CD4-positive, alpha-beta T cell (primary cell): ENCODE measurements at places on chromosomes 16 and 17. TPM values are rescaled to one million over a fixed set of nuclear protein-coding genes. Genes with fewer than 3 reads are reported as not detected.

GRCh38 chr17:68860941-68861340 lies 94.3 kb downstream of the ABCA8 start:
- DNase-seq: no peak

DNA sequence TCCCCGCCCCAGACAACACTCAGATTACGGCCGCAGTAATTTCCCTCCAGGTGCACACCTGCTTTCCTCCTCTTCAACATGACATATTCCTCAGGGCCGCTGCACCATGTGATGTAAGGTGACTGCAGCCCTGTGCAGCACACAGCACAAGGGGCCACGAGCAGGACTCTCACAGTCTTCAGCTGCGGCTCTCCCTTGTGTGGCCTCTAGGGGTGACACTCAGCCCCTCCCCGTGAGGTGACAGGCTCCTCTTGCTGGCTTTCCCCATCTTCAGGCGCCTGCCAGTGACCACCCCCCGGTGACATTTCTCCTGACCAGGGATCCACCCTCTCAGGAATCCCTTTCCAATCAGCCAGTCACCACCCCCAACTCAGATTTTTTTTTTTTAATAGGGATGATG lies 31.3 kb upstream of the ABCC3 start:
- no peak for DNase-seq

DNA sequence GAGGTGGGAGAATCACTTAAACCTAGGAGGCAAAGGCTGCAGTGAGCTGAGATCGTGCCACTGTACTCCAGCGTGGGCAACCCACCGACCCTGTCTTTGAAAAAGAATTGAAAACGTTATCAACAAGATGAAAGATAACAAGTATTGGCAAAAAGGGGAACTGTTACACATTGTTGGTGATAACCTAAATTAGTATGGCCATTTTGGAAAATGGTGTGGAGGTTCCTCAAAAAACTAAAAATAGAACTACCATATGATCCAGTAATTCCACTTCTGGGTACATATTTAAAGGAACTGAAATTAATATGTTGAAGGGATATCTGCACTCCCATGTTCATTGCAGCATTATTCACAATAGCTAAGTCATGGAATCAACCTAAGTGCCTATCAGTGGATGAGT lies 61.0 kb downstream of the ABHD15 start:
- no peak for DNase-seq

DNA sequence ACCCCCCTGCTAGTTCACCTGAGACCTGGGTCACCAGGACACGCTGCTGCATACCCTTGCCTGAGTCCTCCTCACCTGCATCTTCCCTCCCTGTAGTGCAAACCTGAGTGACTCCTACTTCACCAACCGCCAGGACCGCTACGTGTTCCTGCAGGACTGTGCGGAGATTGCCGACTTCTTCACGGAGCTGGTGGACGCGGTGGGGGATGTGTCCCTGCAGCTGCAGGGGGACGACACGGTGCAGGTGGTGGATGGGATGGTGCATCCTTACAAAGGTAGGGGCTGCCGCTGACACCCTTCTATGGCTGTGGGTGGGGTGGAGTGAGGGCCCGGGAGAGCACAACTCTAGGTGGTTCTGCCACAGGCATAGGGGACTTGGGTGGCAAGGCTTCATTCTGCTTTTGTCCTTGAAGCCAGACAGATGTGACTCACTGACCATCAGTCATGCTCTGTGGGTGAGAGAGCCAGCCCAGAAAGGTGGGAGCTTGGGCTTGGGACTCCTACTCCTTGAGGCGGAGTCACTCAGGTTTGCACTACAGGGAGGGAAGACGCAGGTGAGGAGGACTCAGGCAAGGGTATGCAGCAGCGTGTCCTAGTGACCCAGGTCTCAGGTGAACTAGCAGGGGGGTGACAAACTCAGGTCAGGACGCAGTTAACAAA lies 22.3 kb downstream of the PGS1 start:
- DNase-seq: no peak

DNA sequence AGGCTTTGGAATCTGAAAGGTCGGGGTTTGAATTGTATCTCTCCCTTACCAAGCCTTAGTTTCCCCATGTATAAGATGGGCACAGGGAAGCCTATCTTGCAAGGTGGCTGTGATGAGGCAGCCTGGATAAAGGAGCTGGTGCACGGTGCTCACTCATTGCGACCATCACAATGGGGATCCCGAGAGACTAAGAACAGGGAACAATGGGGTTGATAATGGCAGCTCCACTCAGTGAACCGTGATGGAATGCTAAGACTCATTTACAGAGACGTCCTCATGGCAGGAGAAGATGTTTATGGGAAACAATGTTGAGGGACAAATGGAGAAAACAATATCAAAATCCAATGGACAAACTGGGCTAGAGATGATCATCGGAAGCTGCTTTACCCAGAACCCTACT lies 81.8 kb downstream of the SPACA3 start:
- no peak for DNase-seq

NKD1 gene
- total RNA-seq: 6.1 TPM

DNA sequence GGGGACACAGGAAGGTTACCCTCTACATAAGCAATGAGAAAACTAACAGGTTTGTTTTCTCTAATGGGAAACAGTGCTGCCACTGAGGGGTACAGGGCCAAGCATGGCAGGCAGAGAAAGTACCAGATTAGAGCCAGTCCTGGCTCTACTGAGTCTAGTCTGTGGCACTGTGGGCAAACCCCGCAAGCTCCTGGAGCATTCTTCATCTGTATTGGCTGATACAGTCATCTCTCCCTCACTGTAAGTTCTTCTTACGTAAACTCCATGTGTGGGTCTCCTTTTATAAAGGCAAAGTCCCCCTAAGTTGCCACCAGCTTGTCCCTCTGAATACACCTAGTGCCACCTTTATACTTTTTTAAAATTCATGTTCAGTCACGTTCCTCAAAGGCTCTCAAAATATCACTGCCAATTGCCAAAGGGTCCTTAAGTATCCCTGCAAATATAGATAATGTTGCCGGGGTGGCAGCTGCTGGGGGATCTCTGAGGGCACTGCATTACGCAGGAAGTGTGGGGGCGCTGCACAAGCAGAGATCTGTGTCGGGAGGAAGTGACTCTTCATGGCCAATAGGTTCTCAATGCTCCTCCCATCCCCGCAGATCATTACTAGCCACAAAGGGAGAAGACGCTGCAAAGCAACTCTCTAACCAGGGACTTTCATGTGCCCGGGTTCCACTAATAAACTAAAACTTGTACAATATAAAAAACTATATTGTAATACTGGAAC lies 18.8 kb downstream of the XPO6 start:
- peak; percentile 63 for DNase-seq

DNA sequence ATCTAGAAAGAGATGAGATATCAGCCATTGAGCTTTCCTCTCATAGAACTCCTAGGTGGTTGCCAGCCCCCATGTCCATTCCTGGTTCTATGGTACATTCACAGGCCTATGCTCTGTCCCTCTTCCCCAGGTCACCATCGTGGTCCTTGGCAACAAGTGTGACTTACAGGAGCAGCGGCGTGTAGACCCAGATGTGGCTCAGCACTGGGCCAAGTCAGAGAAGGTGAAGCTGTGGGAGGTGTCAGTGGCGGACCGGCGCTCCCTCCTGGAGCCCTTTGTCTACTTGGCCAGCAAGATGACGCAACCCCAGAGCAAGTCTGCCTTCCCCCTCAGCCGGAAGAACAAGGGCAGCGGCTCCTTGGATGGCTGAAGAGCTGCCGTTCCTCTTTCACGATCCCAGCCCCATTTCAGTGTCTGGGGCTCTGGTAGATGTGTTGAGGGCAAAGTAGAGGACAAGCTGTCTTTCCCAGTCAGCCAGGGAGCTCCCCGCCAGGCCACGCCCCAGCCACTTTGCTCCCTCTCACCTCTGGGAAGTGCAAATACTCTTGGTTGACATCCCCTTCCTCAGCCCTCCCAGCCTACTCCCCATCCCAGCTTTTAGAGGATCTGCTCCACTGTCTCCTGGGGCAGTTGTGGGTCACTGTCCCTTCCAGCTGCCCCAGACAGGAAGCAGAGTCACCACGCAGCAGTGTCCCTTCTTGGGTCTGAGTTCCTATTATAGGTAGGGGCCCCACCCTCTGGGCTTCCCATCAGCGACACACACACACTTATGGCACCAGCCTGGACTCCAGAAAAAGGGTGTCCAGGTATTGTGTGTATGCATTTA lies 3.8 kb downstream of the NKIRAS2 start:
- DNase-seq: no peak

DNA sequence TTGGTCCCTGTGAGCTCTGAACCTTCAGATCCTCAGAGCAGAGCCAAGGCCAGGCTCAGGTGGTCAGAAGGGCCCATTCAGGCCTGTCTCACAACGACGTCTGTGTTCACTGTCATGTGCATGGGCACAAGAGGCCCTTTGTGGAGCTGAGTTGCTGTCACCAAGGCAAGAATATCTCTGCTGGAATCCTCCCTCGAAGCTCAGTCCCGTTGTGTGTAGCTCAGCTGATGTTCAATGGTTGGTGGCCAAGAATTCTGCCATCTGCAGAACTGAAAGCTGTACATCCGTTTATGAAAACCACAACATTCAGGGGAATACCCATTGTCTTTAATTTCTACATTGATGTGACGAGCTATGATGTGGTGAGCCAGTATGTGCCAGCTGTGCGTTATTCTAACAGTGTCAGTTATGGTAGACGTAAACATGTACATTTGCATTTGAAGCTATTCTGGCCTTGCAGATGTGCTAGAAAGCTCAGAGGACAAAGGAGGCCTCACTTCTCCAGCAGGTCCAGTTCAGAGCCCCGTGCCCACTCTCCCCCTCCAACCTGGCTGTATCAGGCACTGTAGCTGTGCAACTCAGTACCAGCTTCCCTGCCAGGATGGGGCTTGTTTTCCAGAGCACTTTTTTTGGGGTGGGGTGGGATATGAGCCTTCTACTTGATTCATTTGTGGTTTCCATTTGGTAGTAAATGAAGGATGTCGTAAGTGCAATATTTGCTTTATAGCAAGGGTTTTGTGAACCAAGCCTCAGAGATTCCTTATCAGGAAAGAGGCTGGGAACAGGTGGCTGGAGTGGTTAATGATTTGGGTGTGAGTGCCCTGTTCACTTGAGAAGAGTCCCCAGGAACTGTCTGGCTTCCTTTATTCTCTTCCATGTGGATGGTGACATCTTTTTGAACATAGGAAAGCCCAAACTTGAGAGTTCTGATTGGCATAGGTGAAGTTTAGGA lies 56.1 kb downstream of the B9D1 start:
- no peak for DNase-seq

GRCh38 chr16:282491-282890 lies 473 bp upstream of the PDIA2 start:
- no peak for DNase-seq

GRCh38 chr17:64635647-64636305 lies 26.3 kb downstream of the SMURF2 start:
- DNase-seq: no peak

GRCh38 chr16:2082171-2082982 lies 34.6 kb downstream of the TSC2 start:
- no peak for DNase-seq

DNA sequence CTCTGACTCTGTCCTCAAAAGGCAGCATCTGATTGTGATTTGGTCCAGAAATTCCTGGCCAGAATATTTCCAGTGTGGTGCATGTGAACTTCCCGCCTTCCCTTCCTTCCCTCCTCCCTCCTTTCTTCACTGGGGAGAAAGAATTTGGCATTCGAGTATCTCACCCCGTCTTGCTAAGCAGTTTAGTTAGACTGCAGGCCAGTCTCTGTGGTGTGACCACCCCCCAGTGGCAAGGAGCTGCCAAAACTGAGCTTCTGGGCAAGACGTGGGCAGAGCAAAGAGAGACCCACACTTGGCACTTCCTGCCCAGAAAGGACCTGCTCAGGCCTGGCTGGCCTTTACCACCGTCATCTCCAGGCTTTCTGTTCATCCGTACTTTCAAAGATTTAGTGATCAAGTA lies 36.4 kb downstream of the SNX20 start:
- DNase-seq: peak; percentile 15

DNA sequence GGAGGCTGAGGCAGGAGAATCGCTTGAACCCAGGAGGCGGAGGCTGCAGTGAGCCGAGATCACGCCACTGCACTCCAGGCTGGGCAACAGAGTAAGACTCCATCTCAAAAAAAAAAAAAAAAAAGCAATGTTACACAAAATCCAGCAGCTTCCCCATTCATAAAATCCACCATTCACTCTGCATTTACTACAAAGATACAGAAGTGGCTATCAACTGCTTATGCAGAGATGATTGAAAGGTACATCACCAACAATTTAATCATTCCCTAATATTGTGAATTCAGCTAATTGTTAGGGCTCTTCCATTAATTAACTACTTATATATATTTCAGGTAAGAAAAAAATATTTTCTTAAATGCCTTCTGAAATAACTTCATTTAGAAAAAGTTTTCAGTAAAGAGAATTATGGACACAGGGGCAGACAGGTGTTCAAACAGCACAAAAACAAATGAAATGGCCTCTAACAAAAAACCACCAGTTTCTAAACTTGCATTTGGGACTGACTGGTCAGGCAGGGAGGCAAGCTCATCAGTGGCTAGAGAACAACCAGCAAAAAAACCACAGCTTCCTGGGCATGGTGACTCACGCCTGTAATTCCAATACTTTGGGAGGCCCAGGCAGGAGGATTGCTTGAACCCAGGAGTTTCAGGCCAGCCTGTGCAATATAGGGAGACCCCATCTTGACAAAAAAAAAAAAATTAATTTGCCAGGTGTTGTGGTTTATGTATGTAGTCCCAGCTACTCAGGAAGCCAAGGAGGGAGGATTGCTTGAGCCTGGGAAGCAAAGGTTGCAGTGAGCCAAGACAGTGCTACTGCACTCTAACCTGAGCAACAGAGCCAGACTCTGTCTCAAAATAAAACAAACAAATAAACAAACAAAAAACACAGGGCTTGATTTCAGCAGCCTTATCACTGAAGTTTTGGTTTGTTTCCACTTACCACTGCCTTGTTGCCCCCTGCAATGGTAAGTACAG lies 26.3 kb downstream of the ERN1 start:
- no peak for DNase-seq

GRCh38 chr17:19672009-19672750 lies 23.6 kb downstream of the ALDH3A2 start:
- DNase-seq: no peak

FSCN2 gene
- total RNA-seq: 1.1 TPM

FAM171A2 gene
- 0.19 TPM for total RNA-seq

GRCh38 chr16:30738984-30739951 lies 9.0 kb upstream of the PHKG2 start:
- no peak for DNase-seq

DNA sequence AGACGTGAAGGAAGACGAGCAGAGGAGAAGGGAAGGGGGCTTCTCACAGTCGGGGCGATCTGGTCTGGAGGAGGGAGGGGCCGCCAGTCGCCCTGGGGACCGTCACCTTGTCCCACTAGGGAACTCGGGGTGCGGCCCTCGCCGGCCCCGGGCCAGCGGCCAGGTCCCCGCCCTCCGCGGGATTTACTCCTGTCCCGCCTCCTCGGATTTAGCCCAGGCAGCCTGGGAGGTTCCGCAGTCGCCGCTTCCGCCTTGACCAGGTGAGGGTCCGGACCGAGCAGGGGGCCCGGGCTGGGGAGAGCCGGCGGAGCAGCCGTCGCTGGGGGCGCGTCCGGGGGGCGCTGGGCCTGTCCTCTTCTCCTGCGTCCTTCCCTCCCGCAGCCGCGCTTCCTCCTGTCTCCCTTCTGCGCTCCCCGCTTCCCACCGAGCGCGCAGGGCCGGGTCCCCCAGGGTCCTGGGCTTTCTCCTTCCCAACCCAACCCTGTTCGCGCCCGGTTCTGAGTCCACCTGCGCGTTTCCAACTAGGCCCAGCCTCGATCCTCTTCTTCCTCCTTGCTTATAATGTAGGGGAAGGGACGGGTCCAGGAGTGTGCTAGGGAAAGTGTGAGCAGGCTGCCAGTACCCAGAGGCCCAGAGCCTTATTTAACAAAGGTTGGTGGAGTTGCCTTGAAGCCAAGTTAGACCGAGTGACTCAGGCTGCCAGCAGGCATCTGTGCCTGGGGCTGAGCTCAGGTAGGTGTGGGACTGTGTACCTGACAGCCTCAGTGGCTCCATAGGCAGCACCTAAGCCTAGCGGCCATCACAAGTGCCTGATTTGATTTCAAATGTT lies at the start of gene TNK1:
Gene TNK1, plus strand, starts transcription at position 235 of the 829 bp plus-strand sequence. CDS start 1,838 bp downstream, outside the sequence.
- no peak for DNase-seq
